Activated CD8-positive, alpha-beta T cell treated with anti-CD3 and anti-CD28 coated beads for 36 hours (primary cell): ENCODE measurements at places on chromosomes 3 and 15. TPM values are rescaled to one million over a fixed set of nuclear protein-coding genes. Genes with fewer than 3 reads are reported as not detected.

DNA sequence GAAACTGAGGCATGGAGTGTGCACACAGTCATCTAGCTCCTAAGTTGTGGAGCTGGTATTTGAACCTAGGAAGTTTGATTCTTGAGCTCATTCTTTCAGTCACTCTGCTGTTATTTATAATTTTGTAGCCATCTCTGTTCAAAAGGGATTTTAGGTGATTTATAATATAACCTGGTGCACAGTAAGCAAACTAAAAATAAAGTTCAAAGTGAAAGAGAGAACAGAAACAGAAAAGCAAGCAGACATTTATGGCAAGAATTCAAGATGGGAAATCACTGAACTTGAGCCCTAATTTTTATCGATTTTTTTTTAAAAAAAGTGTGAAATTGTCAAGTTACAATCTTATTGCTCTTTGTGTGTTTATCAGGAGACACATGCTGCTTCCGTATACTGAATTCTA, 71.4 kb upstream of the SLC7A14 start:
- H3K4me1 ChIP-seq: no peaks in the 10 kb centered on the region
- no peak for DNase-seq
- peaks cover 3% of the 10 kb centered on the region for H3K27me3 ChIP-seq
- no peak overlapping the region for H3K4me3 ChIP-seq
- H3K27ac ChIP-seq: no peak overlapping the region

The FETUB gene
- not detected for total RNA-seq

GRCh38 chr3:94394885-94395284, 332.0 kb downstream of the NSUN3 start:
- H3K27me3 ChIP-seq: no peaks in the 10 kb centered on the region
- no peak overlapping the region for H3K27ac ChIP-seq
- H3K36me3 ChIP-seq: no peaks in the 10 kb centered on the region
- no peak overlapping the region for H3K4me3 ChIP-seq
- no peaks in the 10 kb centered on the region for H3K4me1 ChIP-seq

The RBP2 gene
- not detected for total RNA-seq

DNA sequence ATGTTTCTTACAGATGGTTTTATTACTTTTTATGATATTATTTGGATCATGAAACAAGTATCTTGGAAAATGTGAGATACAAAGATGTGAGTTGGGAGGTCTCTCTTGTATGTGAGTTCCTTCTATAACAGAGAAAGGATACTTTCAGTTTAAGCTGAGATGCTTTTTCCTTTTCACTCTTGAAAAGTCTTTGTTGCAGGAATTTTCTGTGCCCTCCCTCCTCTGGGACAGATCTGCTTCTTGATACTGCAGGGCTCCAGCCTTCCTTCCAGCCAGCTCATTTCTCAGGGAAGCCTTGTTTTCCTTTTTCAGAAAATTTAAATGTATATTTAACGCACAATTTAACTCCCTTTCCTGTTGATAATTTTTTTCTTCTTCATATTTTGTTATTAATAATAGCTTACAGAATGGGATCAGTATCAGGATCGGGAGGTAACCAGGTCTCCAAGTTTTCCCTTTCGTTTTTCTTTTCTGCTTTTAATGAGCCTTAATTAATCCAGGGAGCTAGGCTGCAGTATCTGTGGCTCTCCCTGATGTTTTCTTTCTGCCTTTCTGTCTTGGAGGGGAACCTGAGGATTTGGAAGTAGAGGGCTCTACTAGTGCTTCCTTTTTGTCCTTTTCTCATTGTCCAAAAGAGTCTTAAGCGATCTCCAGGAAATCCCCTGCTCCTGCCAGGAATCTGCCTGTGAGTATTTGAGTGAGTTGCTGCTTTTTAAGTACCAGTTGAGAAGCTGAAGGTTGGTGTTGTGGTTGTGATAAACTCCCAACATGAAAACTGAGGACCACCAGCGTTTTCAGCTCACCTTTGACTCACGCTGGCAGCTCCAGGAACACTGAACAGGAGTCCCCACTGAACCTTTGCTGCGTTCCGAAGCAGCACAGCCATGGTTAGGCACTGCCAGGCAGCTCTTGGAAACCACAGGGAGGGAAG, 105.7 kb downstream of the IGF1R start:
- peaks cover 16% of the 10 kb centered on the region for H3K4me1 ChIP-seq
- DNase-seq: no peak
- no peaks in the 10 kb centered on the region for H3K36me3 ChIP-seq
- H3K4me3 ChIP-seq: no peak overlapping the region
- no peaks in the 10 kb centered on the region for H3K27me3 ChIP-seq
- no peak overlapping the region for H3K27ac ChIP-seq

GRCh38 chr15:74422652-74423430, 10.9 kb downstream of the SEMA7A start:
- H3K4me1 ChIP-seq: peaks cover 73% of the 10 kb centered on the region
- H3K36me3 ChIP-seq: peaks cover 38% of the 10 kb centered on the region
- H3K27me3 ChIP-seq: no peaks in the 10 kb centered on the region
- DNase-seq: no peak
- H3K27ac ChIP-seq: no peak overlapping the region

The SGO1 gene
- total RNA-seq: 26.5 TPM

- no peak overlapping the region for H3K27ac ChIP-seq
- peaks cover 2% of the 10 kb centered on the region for H3K4me1 ChIP-seq
- no peaks in the 10 kb centered on the region for H3K27me3 ChIP-seq
- DNase-seq: no peak
- H3K36me3 ChIP-seq: no peaks in the 10 kb centered on the region
These were observed 324.0 kb downstream of the DIPK2A start for GRCh38 chr3:144295613-144296012.

The TLE3 gene
- total RNA-seq: 48.4 TPM

DNA sequence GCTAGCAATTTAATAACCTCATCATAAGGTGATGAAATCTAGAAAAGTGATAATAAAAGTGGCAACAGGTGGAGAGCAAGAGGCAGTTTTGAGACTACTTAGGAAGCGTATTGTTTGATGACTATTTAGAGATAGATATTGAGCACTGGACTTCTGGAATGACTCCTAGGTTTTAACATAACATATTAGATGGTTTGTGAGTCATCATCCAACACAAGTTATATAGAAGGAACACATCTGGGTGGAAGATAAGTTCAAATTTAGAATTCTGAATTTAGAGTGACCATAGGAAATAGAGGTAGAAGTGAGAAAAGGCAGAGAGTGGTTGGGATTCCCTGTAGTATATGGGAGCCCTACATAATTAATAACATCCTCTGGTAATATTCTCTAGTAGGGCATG, 282.8 kb upstream of the ALCAM start:
- DNase-seq: no peak
- no peak overlapping the region for H3K4me3 ChIP-seq
- no peaks in the 10 kb centered on the region for H3K4me1 ChIP-seq

The RGMA gene
- total RNA-seq: not detected

- DNase-seq: no peak
- peaks cover 15% of the 10 kb centered on the region for H3K4me1 ChIP-seq
- no peak overlapping the region for H3K4me3 ChIP-seq
- no peaks in the 10 kb centered on the region for H3K36me3 ChIP-seq
- no peak overlapping the region for H3K27ac ChIP-seq
These were observed 4.1 kb downstream of the ITGB5 start for GRCh38 chr3:124882816-124883747.

The KNL1 gene
- 22.8 TPM for total RNA-seq

DNA sequence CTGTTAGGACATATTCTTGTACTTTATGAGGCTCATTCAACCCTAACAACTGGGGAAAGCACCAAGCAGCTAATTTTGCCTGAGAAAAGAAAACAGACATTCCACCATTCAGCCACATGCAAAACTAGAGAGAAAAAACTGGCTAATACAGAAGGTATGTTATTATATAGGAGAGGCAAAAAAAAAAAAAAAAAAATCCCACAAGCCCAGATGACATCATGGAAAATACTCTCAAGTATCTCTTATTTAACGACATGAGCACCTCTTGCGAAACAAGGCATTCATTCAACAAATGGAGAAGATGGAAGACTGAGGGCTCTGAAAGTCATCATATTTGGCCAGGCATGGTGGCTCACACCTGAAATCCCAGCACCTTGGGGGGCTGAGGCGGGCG, 61.5 kb downstream of the PRICKLE2 start:
- H3K36me3 ChIP-seq: no peaks in the 10 kb centered on the region
- no peak overlapping the region for H3K27ac ChIP-seq
- DNase-seq: no peak
- no peaks in the 10 kb centered on the region for H3K4me1 ChIP-seq

- peaks cover 9% of the 10 kb centered on the region for H3K4me1 ChIP-seq
- peaks cover 41% of the 10 kb centered on the region for H3K27me3 ChIP-seq
- DNase-seq: no peak
- no peaks in the 10 kb centered on the region for H3K36me3 ChIP-seq
- no peak overlapping the region for H3K27ac ChIP-seq
These were observed 125.5 kb downstream of the NSMCE3 start for GRCh38 chr15:29143909-29144635.

DNA sequence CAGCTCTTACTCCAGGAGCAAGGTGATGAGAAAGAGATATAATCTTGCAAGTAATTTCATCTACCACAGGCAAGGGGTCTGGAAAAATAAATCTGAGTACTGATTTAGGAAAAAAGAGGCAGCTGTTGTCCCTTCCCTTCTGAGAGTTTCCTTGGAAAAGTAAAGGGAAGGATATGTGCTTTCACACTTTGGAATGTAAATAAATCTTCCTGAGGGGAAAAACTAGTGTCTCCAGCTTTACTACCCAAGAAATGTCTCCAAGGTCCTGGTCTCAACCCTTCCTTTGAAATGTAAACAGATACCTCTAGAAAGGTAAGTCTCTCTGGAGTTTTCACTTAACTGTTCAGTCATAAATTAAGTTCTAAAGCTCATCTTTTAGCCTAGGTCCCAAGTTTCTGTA, 102.6 kb downstream of the DPH6 start:
- DNase-seq: no peak
- H3K4me1 ChIP-seq: no peaks in the 10 kb centered on the region
- no peaks in the 10 kb centered on the region for H3K27me3 ChIP-seq
- no peak overlapping the region for H3K27ac ChIP-seq
- peaks cover 6% of the 10 kb centered on the region for H3K36me3 ChIP-seq

DNA sequence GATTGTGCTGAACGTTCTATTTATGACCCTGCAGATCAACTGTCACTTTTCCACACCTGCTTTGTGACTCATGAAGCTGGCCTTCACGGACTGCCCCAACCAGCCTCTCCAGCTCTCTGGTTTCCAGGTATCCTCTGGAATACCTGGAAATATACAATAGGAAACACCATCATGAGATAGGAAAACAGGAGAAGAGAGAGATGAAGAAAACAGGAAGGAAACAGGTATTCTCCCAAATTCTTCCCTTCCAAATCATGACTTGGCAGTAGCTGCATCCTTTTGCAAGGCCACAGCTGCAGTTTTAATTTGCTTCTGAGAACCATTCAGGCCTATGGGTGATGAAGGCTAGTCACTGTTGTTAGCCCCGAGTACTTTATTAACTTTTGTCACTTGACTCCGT, 909.1 kb downstream of the EPHA3 start:
- H3K27ac ChIP-seq: no peak overlapping the region
- no peak overlapping the region for H3K4me3 ChIP-seq
- DNase-seq: no peak
- no peaks in the 10 kb centered on the region for H3K27me3 ChIP-seq
- no peaks in the 10 kb centered on the region for H3K36me3 ChIP-seq

The GOLGA8J gene
- not detected for total RNA-seq
